ENCODE measurements at places on chromosomes 5 and 9.

DNA sequence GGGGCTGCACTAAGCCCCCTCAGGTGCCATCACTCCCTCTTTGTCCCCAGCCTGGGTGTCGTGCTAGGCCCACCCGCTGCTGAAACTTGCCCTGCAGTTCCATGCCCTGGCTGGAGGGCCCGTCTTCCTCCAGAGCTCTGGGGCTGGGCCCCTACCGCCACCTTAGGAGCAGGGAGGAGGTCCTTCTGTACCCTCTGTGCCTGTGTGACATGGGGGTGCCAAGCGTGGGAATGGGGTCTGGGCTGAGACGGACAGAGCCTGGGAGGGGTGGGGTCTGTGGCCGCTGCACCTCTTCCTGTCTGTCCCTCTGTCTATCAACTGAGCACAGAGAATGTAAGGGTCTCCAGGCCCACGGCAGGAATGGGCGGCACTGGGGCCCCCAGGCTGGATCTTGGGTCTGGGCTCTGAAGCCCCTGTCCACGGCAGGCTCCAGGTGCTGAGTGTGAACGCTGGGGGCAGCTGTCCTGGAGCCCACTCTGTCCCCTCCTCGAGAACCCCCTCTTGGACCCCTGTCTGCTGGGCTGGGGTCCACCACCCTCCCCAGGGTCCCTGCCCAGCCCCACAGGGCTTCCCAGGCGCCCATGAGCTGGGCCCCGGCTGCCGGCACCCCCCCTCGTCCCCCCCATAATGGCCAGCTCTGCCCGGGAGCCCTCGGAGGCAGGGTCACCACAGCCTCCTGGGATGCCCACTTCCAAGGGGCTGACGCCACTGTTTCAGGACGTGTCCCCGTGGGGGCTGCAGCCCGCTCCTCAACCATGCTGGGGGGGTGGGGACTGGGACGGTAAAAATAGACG, 15.8 kb upstream of the NRARP start:
- no peak for DNase-seq

DNA sequence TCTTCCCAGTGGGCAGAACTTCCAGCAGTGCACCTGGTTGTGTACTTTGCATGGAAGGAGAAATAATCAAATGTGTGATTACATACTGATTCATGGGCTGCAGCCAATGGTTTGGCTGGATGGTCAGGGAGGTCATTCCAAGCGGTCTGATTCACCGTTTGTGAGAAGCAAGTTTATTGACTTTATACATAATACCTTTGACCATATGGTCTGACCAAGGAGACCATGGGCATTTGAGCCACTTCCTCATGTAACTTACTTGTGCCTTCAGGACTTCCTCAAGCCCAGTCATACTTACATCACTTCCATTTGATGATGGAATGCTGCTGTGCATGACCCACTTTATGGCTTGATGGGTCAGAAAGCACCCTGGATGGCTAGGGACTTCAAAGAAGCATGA, 41.1 kb downstream of the DAP start:
- DNase-seq, result peak; percentile 68

- no peak for DNase-seq
Observed at GRCh38 chr5:126129431-126129830, 293.8 kb upstream of the GRAMD2B start.

- DNase-seq, result no peak
Observed at GRCh38 chr9:80547613-80548012, 975.8 kb downstream of the TLE4 start.

- peak; percentile 56 for DNase-seq
Observed at GRCh38 chr5:111072949-111073682, 1.6 kb downstream of the TSLP start.

GRCh38 chr5:87311405-87312279, 44.0 kb downstream of the RASA1 start:
- no peak for DNase-seq

DNA sequence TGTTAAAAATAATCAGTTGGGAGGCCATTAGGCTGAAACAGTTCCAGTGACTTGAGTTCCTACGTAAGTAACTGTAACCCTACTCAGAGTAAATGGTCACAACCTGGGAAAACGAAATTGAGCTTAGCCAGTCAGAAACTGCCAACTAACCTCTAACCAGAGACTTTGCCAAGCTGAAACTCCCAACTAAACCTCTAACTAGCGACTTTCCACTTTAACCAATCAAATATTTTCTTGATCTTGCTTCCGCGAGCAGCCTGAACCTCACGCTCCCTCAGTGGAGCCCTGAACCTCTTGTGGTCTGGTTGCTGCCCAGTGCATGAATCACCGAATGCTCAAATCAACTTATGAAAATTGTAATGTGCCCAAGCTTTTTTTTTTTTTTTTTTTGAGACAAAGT, 156.2 kb downstream of the MED10 start:
- DNase-seq, result no peak

GRCh38 chr9:91241909-91242308, 119.8 kb downstream of the AUH start:
- no peak for DNase-seq

- DNase-seq, result peak; percentile 54
Observed at GRCh38 chr9:118318770-118319431, 614.7 kb downstream of the TLR4 start.

- peak; percentile 68 for DNase-seq
Observed at GRCh38 chr9:104860263-104860662, 67.7 kb downstream of the ABCA1 start.

DNA sequence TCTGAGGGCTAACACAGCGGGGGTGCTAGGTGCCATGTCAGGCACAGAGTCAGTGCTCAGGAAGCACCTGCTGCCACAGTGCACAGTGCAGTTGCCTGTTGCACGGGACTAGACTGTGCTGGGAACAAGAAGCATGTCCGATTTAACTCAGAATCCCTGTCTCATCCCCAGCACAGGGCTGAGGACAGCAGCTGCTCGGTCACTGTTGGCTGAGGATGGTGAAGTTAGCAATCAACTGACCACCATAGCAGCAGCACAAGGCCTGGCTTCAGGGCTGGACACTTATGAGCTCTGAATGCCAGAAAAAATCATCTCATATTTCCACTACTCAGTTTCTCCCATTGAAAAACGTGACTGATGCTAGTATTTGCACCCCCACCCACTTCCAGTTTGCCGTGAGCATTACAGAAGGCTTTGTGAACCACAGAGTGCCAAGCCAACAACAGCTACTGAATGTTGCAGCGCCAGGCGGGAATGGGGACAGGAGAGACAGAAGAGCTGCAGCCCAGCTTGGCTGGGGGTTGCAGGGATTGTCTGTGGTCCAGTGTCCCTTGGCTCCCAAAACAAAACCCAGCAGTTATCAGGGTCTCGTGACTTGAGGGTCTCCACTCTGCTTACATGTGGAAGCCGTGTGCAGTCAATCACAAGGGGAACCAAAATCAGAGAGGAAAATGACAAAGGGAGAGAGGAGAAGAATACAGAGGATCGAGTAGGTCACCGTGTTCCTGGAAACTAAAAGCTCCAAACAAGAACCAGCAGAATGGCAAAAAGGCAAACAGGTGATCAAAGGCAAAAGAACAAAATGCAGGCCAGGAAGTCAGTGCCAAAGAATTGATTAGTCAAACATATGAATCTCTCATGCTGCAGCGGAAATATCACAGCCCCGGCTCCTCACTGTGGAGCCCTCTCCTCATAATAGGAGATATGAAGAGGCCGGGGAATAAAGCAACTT, 155.6 kb downstream of the CRB2 start:
- no peak for DNase-seq

- DNase-seq, result no peak
Observed at GRCh38 chr9:133759946-133760345, 21.8 kb upstream of the SARDH start.

GRCh38 chr9:33794560-33794959, 801 bp upstream of the PRSS3 start:
- no peak for DNase-seq
